Caco-2 (cell line): ENCODE measurements at places on chromosomes 7 and 10.
A peak's percentile ranks its signal among the peaks of the same experiment; 100 is the strongest.

GRCh38 chr7:84248843-84249242 lies 54.3 kb upstream of the SEMA3A start:
- H3K36me3 ChIP-seq, result no peaks in the 10 kb centered on the region
- no peak overlapping the region for H3K27ac ChIP-seq
- no peak for DNase-seq
- no peak overlapping the region for H3K4me3 ChIP-seq

DNA sequence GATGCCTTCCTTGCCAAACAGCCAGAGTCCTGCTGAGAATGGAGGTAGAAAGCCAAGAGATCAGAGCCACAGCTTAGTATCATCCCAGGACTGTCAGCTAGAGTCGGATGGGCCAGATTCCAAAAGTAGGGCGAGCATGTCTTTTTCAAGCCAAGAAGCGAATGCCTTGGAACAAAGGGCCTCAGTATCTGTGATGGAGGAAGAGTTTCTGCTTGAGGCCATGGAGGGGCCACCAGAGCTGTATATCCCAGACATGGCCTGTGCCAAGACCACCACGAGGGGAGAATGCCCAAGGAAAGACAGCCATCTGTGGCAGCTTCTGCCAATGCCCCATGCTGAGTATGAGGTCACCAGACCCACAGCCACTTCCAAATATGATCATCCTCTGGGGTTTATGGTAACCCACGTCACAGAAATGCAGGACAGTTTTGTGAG lies 44.3 kb upstream of the PPP1R17 start:
- DNase-seq, result no peak
- H3K27ac ChIP-seq, result no peak overlapping the region
- no peaks in the 10 kb centered on the region for H3K4me1 ChIP-seq
- no peaks in the 10 kb centered on the region; the same call in 1 of the 2 replicates for H3K27me3 ChIP-seq
- no peak overlapping the region for H3K4me3 ChIP-seq

DNA sequence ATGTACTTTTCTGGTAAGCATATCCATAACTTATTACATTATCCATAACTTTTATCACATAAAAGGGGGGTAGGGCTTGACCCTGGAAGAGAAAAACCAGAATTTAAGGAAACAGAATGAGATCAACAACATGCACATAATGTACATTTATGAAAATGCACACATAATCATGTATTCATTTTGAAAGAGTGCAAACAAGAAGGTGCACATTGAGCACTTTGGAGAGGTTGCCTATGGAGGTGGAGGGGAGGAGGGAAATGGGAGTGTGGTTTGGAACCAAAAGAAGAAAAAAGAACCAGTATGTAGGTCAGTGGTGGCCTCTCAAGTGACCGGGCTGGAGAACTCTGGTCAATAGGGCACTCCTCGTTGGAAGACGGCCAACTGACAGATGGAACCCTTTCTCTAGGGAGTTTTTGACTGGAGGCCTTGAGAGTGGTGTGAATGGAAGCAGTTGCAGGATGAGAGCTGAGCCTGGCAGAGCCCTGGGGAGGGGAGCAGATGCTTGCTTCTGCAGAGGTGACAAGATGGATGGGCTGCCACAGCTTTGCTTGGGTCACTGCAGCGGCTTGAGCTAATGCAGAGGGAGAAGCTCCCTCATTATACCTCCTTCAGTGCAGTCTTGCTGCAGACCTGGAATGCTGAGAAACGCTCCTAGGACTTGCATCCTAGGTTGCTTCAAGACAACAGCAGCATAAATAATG lies 192.7 kb downstream of the SEC23IP start:
- H3K4me3 ChIP-seq, result no peak overlapping the region
- no peak for DNase-seq
- no peak overlapping the region for H3K27ac ChIP-seq
- H3K27me3 ChIP-seq, result peaks cover 2% of the 10 kb centered on the region; the same call in 1 of the 2 replicates

DNA sequence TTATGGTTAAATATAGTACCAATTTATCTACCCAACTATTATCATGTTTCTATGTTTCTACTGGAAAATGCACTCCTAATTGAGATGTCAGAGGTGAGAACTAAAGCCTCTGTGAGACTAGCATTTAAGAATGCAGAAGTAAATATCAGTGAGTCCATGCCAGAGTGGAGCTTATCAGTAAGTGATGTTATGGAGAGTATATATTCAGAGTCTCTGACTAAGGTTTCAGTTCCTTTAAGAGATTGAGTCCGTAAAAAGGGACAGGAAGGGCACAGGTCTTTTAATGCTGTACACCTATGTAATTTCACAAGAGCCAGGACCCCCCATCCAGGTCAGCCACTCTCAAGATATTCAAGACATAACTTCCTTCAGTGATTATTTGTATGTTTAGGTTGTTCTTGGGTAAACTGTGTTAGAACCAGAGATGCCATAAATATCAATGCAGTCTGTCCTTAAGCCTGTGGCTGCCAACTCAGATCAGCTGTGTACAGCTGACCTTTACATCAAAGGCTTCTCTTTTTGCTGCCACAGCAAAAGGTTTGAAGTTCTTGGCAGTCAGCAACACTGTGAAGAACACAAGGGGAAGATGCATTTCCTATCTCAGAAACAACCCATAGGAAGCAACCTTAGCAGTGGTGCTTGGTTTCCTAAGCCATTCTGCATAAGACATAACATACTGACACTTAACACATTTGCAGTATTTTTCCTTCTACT lies 244.8 kb downstream of the BICC1 start:
- H3K27ac ChIP-seq, result no peak overlapping the region
- H3K4me3 ChIP-seq, result no peak overlapping the region
- H3K36me3 ChIP-seq, result no peaks in the 10 kb centered on the region
- DNase-seq, result no peak

DNA sequence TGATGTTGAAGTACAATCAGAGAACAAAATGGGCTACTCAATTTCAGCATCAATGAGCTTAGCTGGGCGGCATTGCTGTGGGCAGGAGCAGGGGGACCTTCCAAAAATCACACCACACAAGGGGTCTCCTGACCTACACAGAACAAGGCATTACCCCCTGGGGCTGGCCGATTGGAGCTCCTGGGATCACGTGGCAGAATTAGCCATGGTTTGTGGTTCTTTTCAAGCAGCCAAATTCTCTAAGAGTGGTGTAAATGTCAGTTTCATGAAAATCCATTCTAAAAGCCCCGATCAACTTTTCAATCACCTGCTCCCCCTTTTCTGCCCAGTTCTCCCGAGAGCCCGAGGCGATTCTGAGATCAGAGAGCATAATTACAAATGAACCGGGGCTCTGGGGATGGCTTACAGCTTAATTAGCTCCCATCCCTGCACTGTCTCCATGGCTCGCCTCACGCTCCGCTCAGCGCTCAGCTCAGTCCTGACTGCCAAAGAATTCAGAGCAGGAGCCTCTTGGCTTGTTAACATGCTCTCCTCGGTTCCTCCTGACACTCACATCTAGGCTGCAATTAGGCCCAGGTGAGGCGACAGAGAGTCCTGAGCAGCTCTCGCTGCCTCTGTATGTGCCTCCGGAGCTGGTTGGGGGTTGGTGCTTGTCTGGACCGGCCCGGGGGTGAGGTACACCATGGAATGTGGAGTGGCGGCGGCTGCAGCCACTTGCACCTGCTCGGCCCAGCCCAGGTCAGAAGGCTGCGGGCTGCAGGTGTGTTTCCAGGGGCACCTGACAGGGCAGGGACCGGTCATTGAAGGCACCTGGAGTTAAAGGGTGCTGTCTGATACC lies 111.8 kb downstream of the WDR11 start:
- peak overlapping the region; percentile 65 for H3K27ac ChIP-seq
- no peaks in the 10 kb centered on the region for H3K27me3 ChIP-seq
- H3K4me3 ChIP-seq, result no peak overlapping the region
- peak; percentile 82 for DNase-seq

GRCh38 chr10:75505840-75506506 lies 74.5 kb downstream of the LRMDA start:
- no peaks in the 10 kb centered on the region; the same call in 1 of the 2 replicates for H3K27me3 ChIP-seq
- no peak overlapping the region for H3K27ac ChIP-seq
- H3K4me1 ChIP-seq, result peaks cover 26% of the 10 kb centered on the region
- H3K36me3 ChIP-seq, result no peaks in the 10 kb centered on the region

- peak overlapping the region; percentile 5 for H3K27ac ChIP-seq
- H3K4me1 ChIP-seq, result peaks cover 13% of the 10 kb centered on the region
- H3K36me3 ChIP-seq, result no peaks in the 10 kb centered on the region; the same call in 1 of the 2 replicates
- no peak overlapping the region for H3K4me3 ChIP-seq
- no peaks in the 10 kb centered on the region for H3K27me3 ChIP-seq
Measured at GRCh38 chr7:74223711-74224510, 14.1 kb downstream of the LAT2 start.

DNA sequence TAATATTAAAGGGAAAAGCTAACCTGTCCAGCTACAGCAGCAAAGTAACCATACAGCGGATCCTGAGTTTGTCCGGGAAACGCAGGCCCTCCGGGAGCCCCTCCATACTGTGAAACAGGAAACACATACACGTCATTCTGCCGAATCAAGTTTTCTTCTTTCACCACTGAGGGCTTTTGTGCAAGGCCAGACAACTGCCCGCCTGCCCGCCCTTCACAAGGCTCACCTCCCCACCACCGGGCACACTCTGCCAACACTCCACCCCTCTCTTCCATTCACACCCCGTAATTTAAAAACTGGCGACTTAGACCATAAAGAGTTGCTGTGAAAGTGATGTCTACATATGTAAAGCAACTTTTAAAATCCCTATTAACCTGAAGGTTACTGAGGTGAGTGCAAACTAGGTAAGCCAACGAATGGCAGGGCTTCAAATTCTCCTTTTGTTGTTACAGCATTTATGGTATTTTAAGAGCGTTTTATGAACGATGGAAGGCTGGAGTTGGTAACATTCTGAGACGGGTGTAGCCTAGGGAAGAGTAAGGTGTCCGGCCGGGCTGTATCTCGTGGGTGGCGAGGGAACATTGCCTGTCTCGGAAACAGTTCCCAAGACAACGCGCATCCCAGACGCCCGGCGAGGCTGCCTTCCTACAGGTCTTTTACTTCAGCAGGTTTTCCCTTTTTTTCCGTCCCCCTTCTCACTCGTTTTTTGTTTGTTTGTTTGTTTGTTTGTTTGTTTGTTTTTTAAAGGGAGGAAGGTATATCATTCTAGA lies 817 bp downstream of the SRI start:
- H3K27ac ChIP-seq, result peak overlapping the region; percentile 78
- peaks cover 20% of the 10 kb centered on the region; the same call in 1 of the 2 replicates for H3K4me1 ChIP-seq
- H3K4me3 ChIP-seq, result peak overlapping the region; percentile 93
